ENCODE measurements at places on chromosomes 1 and 21.
A peak's percentile ranks its signal among the peaks of the same experiment; 100 is the strongest.

DNA sequence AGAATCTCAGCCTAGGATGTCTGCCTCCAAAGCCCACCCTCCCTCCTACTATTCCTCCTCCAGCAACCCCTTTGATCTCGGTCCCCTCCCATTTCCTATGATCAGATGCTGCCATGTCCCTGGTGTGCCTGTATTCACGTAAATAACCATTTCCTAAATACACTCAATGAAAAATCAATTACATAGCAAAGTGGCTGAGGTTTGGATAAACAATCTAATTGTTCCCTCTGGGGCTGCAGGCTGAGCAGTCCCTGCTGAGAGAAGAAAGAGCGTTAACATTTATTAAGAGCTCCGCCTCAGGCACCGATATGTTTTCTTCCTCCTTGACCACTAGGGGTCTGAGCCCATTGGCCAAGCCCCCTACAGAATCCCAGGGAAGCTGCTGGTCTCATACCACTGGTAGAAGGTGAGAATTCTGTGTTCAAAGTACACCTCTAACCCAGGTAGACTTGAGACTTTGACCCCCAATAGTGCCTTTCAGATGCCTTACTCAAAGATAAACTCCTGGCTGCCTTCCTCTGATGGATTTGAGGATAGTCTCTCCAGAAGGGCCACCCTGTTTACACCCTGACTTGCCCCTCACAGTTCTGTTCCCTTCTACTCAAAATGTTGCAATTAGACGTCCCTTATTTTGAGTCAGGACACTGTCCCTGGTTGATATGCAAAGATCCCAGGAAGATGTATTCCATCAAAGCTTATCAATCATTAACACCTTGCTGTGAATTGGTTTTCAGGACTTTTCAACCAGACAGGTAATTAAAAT, 33.9 kb upstream of the CAMK1G start:
- DNase-seq = no peak

- peak; percentile 53 for DNase-seq
Observed at GRCh38 chr1:31412732-31413404, at the start of gene SERINC2. Gene SERINC2, plus strand, starts transcription at chr1:31413213. Its CDS starts 53 bp downstream, at chr1:31413266.

DNA sequence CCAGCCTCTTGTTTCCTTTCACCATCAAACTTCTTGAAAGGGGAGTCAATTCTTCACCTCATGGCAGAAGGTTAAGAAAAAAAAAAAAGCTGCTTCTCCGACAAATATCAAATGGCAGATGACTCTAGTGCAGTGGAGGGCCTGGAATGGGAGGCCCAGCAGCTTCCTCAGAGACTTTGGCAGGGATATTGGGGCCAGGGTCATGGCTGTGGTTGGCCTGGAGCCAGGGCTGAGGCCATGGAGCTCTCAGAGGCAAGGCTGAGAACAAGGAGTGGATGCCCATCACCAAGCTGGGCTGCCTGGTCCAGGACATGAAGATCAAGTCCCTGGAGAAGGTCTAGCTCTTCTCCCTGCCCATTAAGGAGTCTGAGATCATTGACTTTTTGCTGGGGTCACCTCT, 18.7 kb downstream of the MTF1 start:
- no peak for DNase-seq

GRCh38 chr1:164660775-164661174, 101.8 kb downstream of the PBX1 start:
- no peak for DNase-seq

DNA sequence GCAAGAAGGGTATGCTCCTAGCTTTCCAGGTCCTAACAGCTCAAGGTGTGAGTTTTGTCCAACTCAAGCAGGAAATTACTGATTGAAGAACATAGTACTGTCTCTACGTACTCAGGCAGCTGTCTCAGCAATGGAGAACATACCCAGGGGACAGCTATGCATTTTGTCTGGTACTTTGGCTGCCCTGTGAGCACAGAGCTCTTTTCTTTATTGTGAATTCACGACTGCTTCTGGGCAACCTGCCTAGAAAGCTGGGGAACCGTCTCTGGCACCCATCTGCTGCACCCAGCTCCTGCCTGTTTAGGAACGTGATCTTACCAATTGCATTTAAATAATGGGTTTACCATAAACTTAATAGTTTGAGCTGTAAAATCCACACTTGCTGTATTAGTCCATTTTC, 258.1 kb downstream of the HHAT start:
- DNase-seq = peak; percentile 53

DNA sequence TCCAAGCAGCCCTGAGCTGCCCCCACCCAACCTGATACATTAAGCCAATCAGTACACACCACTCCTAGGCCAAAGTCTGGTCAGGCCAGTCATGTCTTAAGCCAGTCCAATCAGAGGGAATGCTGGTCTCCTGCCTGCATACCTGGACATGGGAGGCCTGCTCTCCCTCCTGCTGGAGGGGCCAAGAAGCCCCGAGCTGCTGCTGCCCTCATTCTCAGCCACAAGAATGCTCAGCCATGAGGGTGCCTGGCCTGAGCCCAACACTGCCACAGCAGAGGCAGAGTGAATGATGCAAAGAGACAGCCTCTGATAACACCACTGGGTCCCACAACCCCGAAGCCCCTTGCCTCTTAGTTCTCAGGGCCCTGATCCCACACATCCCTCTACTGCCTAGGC, 23.0 kb downstream of the CHD5 start:
- DNase-seq = no peak

GRCh38 chr1:225415967-225416745, 11.7 kb downstream of the LBR start:
- no peak for DNase-seq

DNA sequence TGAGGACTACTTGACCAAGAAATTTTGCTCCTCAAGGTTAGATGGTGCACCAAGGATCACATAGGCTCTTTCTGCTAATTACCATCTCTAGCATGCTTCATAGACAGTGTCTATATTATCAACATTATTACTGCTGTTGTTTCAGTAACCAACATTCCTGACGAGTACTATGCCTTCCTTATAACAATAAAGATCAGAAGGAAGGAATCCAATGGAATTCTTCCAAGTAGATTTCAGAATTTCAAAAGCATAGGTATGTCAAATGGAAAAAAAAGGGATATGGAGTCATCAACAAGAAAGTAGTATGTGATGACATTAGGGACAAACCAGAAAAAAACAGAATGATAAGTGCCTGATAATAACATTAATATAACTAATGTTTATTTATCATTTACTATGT, 39.6 kb upstream of the LPGAT1 start:
- DNase-seq = no peak

- no peak for DNase-seq
Observed at GRCh38 chr1:27346991-27347624, 5.3 kb downstream of the SYTL1 start.

- no peak for DNase-seq
Observed at GRCh38 chr1:94063379-94063778, 57.6 kb downstream of the ABCA4 start.

DNA sequence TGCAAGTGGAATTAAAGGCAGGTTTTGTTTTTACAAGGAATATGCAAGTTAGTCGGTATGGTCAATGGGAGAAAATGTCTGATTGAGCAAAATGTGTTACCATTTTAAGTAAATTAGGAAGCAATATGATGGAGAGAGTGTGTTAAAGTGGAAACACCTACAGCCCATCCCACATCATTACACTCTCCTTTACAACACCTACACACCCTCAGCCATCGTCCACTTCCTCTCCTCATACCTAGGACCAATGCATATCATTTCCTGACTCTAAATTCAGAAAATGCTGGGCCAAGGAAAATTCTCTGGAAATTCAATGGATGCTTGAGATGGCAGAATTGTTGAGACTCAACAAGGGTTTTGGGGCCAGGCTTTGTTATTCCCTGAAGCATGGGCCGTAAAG, 16.4 kb upstream of the CCDC190 start:
- DNase-seq = no peak

DNA sequence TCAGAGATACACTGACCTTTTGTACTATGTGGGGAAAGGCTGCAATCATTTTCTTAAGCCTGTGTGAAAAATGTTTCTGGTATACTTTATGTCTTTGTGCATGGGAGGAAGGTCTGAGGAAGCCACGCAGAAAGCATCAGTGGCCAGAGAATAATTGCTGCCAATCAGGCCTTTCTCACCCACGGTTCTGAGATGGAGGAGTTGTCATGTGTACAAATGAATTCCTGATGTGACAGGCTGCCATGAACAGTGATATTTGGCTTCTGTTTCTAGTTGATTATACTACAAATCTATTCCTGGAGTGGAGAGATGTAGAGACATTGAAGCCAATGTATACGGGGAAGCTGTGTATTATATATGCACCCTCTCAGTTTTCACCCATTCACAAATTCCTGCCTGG, 142.6 kb downstream of the GRIK1 start:
- DNase-seq = no peak

GRCh38 chr1:84121360-84121759, 22.7 kb upstream of the PRKACB start:
- DNase-seq = no peak

DNA sequence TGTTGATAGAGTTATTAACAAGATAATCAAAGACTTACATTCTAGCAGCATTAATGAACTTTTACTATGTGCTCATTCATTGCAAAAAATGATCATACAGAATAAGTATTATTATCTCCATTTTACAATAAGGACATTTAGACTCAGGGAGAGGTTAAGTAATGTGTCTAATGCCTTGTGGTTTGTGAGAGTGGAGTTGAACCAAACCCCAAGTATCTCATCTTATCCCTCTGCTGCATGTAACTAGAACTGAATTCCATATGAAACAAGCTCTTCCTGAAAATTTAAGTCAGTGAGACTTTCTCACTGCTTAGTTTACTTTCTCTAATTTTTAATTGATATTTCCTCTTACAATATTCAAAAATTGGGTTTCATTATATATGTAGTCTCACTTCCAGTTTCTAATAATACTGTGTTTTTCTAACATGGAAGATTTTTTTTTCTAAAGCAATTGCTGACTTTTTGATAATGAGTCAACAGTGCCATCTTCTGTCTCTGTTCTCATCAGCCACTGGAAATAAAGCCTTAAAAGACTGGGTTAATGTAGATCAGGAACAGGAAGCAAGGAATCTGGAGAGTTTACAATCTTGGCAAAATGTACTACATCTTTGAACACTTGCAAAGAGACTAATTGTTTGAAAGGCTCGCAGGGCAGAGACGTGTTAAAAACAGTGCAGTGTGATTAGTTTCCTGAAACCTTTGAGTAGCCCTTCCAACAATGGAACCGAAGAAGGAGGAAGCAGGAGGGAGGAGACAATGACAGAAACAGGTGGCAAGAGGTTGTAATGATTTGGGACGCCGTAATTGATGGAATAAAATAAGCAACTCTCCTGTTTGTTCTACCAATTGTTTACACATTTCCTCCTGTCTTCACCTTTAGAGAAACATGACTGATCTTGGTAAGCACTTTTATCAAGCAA, 567.6 kb downstream of the MRPL39 start:
- DNase-seq = no peak

- no peak for DNase-seq
Observed at GRCh38 chr1:165856606-165857005, 29.2 kb downstream of the UCK2 start.

- DNase-seq = no peak
Observed at GRCh38 chr1:11432526-11432925, 46.4 kb upstream of the DISP3 start.

- no peak for DNase-seq
Observed at GRCh38 chr1:152953761-152954160, 6.8 kb downstream of the SPRR5 start.

GRCh38 chr1:82455342-82455741, 654.6 kb downstream of the ADGRL2 start:
- DNase-seq = no peak

GRCh38 chr1:244904119-244904518, 39.8 kb upstream of the HNRNPU start:
- no peak for DNase-seq

DNA sequence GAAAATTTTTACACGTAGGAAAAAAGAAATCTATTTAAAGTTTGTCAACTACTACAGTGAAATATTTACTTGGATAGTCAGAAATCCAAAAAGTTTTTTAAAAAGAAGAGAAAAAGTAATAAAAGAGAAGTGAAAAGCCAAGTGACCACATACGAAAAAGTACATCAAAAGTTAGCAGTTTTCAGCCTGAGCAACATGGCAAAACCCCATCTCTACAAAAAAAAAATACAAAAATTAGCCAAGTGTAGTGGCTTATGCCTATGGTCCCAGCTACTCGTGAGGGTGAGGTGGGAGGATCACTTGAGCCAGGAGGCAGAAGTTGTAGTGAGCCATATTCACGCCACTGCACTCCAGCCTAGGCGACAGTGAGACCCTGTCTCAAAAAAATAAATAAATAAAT, 5.2 kb upstream of the MR1 start:
- DNase-seq = no peak

DNA sequence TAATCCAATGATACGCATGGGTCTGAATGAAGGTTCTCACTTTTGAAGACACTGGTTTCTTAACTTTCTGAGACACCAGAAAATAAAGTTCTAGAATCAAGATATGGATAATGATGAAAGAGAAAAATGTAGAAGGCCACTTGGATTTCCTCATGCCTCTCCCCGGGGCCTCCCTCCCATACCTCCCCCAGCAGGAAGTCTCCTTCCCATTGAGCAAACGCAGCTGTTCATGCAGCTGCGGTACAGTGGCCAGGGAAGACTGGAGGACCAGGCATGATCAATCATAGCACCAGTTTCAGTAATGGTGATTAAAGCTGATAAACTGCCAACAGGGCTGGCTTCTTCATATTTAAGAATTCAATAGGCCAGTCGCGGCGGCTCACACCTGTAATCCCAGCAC, 10.9 kb upstream of the UBR4 start:
- DNase-seq = no peak

- DNase-seq = no peak
Observed at GRCh38 chr1:174914991-174915390, 84.8 kb upstream of the CACYBP start.
